ENCODE measurements at places on chromosomes 6 and 20.

GRCh38 chr6:87706187-87706966 lies 4.3 kb upstream of the AKIRIN2 start:
- no peak for DNase-seq

DNA sequence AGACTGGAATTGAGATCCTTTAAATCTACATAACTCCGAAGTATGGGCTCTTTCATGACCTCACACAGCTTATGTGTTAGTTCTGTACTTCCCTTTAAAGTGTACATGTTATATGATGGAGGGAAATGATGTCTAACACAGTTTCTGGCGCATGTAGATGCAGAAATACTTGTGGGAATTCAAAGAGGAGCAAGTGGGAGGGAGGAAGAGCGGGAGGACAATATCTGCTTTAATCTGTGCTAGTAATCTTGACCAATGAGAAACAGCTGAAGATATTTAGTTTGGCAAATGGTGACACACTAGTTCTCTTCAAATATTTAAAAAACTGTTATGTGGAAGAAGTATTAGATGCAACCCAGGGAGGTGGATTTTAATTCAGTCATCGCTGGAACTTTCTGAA lies 62.9 kb upstream of the PLEKHG1 start:
- DNase-seq, result no peak

- no peak for DNase-seq
Observed at GRCh38 chr6:132910759-132911158, 96.4 kb downstream of the RPS12 start.

DNA sequence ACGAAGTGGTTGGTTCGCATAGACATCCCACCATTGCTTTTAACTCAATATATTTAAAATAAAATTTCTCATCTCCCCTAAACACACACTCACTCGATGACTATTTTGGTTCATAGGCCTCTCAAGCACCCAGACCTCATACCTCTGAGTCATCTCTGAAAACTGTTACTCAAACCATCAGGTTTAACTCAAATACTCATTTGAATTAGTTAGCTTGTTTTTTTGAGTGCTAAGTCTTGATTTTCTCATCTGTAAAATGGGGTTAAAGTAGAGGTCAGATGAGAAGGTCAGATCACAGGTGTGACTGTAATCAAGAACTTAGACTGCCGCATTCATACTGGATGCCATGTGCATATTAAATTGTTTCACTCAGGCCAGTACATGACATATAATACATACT lies 243.9 kb upstream of the TENT5A start:
- DNase-seq, result no peak

DNA sequence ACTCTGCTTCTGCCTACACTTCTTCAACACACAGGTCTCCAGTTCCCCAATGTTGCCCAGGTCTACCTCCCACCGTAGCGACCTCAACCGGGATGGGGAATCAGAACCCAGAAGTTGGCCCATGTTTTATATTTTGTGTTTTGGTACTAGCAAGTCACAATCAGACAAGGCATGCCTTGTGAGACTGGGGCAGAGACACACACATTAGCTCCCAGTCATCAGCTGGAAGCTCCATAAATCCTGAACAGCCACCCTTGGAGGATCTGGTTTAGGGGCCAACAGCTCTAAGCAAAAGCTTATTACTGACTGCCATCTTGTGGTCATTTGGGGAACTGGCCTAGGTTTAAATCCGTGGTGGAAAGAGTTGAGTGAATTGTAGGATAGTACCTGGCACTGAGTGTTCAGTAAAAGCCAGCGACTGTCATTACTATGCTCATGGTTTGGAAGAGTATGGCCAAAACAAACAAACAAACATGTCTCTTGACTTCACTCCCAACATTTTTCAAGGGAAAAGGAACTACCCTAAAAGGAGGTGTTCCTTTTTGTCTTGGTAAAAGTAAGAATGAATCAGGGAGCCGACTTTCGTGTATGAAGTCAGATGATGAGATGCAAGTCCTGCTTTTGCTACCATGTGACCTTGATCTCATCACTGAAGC lies 40.5 kb downstream of the PIM1 start:
- DNase-seq, result peak; percentile 74

GRCh38 chr6:118401325-118401975 lies 146.6 kb upstream of the PLN start:
- no peak for DNase-seq

DNA sequence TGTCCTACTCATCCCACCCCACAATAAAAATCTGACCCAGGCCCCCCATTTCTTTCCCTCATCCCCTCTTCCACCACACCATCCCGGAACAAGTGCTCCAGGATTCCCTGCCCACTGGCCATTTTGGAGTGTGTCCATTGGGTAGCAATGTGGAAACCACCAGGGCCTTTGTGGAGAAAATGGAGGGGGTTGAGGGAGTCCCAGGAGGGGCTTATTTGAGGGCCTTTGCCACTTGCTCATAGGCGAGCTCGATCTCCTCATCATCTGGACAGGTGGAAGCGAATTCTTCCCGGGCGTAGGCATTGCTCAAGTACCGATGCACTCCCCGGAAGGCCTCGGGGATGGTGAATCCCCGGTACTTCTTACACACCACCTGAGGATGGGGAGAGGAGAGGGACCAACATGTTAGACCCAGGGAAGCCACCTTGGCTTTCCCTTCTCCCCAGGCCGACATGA lies 1.6 kb upstream of the DDAH2 start:
- no peak for DNase-seq

DNA sequence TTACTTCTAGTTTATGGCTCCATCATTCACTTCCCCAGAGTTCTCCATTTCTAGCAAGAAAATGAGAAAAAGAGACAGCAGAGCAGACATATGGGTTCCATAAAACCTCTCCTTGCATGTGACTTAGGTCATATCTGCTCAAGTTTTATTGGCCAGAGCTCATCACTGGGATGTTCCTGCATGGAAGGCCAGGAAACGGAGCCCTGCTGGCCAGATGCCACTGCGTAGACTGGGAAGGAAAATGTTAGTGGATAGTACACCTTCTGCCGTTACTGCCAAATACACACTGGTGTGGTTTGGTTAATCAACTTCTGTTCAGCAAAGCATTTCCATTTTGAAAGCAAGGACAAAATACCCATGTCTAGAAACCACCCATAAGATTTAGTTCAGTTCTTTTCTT lies 220.6 kb upstream of the TSHZ2 start:
- no peak for DNase-seq

DNA sequence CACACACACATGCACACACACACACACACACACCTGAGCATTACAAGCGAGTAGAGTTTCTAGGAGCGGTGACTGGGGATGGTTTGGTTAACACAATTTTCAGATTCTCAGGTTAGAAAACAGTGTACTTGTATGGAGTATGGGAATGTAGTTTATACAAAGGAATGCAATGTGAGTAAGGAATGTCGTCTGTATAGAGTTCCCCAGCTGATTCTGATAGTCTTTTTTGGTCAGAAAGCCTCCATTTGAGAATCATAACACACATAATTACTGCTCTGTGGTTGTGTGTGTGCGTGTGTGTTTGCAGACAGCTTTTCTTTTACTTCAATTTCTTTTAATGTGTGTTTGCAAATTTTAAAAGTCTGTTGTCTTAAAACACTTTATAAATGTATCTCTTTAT lies 93.2 kb downstream of the MYO6 start:
- no peak for DNase-seq

DNA sequence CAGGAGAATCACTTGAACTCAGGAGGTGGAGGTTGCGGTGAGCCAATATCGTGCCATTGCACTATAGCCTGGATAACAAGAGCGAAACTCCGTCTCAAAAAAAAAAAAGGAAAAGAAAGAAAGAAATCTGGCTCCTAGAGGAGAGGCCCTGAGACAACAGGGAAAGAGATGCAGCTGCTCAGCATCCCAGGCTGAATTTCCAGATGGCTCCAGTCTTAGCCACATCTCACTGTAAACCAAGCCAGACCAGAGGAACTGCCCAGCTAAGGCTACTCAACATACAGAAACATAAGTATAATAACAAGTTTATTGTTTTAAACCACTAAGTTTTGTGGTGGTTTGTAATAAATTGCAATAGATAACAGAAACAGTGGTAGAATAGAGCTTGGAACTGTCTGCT lies 38.5 kb upstream of the TASP1 start:
- DNase-seq, result no peak

DNA sequence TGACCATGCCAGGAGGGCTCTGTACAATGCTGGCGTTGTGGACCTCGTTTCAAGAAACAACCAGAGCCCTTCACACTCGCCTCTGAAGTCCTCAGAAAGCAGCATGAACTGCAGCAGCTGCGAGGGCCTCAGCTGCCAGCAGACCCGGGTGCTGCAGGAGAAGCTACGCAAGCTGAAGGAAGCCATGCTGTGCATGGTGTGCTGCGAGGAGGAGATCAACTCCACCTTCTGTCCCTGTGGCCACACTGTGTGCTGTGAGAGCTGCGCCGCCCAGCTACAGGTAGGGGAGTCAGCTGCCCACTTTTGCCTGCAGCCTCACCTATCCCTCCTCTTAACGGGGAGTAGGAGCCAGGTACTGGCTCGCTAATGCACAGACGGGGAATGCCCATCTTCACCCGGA lies 16.2 kb downstream of the MYLIP start:
- no peak for DNase-seq

- no peak for DNase-seq
Observed at GRCh38 chr6:29793036-29793356, 34.6 kb upstream of the HLA-G start.

DNA sequence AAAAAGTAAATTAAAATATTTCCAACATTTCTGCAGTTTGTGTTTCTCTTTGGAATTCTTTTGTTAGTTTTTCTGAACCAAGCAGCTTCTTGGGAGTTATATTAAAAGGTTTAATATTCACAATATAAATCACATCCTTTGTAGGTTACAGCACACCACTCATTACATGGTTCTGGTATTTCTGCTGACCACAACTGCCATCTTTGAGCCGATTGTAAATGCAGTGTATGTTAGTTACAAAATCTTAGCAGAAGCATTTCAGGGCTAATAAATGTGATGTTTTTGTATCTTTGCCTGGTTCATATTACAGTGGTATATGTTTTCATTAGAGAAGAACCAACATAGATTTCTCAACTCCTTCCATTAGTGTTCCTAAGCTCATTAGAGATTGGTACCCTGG lies 19.1 kb upstream of the TSHZ2 start:
- DNase-seq, result no peak

DNA sequence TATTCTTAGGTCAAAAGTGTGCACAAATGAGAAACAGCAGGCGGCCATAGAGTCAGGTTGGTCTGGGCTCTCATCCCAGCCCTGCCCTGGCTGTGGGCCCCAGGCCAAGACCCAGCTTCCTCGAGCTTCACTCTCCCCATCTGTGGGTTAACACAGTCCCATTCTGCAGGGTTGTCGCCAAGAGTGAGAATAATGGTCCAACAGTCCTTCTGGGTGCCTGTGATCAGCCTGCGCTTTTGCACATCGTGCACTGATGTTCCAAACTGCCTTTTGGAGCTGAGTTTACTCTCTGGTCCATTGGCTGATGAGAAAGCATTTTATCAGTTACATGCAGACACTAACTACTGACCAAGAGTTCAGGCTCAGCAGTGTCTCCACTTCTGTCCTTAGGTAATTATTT lies 82.6 kb downstream of the INSM1 start:
- no peak for DNase-seq

DNA sequence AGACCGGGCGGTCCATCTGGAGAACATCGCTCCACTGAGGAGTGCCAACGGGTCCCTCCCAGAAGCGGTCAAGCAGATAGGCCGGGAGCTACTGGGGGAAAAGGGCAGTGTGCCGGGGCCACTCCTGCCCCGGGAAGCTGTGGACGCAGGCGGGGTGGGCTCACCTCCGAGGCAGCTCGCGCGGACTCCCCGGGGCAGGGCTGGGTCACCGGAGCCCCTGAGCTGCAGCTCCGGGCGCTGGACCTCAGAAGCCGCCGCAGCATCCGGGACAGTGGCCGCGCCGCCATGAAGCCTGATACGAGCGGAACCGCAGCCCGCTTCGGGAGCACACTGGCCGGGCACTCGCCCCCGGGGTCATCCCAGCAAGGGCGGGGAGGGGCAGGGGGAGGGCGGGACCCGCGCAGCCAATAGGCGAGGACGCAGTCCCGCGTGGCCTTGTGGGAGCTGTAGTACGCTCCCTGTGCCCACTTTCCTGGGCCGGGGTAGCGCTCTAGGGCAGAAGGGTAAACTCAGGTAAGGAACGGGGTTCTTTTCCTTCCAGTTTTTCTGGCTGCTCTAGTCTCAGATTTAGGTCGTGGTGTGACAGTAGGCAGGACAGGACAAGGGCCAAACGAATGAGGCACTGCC lies at the start of gene MOCS1:
MOCS1 (minus strand) TSS at position 332 of the 627 bp plus-strand sequence; CDS start at position 287, 45 bp downstream.
- peak; percentile 21 for DNase-seq

- no peak for DNase-seq
Observed at GRCh38 chr6:145367149-145367548, 368.2 kb downstream of the EPM2A start.

DNA sequence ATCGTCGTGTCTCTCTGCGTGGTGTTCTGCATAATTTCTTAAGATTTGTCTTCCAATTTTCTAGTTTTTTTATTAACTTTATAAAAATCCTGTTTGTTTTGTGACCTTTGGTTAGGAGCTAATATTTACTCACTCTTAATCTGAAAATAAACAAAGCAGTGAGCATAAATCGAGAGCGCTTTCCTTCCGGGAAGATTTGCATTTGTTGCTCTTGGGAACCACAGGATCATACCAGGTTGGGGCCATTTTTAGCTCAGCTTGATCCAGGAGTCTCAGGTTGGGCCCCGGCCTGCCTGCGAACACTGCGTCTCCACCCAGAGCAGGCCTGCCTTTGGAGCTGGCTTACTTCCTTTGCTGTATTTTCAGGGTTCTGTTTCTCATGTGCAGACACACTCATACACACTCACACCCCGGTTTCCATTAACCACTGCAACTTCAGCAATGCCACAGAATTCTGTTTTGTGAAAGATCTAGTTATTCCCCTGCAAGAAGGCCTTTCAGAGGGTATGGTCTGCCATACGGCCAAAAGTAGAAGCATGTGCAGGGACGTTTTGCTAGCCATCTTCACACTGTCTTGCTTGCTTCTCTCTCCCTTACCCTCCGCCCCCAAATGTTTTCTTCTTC lies 17.3 kb downstream of the BPHL start:
- no peak for DNase-seq

DNA sequence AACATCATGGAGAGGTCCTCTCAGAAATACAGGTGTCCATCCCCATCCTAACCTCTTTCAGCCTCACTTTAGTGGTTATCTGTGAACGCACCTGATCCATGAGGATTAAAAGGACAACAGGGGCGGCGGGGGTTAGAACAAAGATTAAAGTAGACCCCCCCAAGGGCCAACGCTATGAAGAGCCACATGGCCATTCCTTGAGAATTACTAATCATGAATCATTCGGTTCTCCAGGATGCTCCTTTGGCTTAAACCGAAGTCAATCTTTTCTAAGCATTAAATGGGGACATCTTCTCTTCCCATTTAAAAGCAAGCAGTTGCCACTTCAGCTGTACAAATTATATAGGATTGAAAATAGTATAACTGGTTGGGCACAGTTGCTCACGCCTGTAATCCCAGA lies 212.4 kb downstream of the GMPR start:
- DNase-seq, result no peak

All from activated T-cell treated with anti-CD3 and anti-CD28 coated beads for 24 hours (primary cell).